ENCODE measurements at places on chromosomes 2 and 18.

DNA sequence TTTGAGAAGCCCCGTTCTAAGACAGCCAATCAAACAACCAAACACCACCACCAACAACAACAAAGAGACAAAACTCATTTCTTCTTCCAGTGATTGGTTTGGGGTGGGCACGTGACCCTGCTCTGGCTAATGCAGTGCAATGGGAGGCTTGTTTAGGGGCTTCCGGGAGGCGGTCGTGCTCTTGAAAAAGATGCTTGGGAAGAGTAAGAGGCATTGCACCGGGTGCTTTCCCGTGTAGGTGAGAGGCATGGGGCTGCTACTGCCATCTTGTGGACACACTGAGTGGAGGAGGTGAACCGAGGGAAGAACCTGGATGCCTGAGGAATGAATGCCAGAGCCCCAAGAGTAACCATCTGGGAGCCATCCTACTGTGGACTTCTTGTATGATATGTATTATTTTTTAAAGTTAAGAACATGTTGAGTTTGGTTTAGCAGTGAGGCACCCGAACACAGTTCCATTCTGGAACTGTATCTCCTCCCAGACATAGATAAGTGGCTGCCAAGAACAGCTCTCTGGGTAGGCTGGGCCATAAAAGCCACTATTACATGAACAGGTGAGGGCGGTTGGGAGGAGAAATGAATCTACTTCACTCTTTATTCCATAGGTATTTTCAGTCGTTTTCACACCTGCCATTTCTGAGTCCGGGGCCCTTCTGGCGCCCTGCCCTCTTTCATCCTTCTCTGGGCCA lies 19.1 kb upstream of the ARHGAP25 start:
- DNase-seq: peak; percentile 21

- no peak for DNase-seq
These were observed 5.6 kb upstream of the OTOF start for GRCh38 chr2:26483516-26483915.

GRCh38 chr18:38664929-38665328 lies 1099.3 kb upstream of the CELF4 start:
- no peak for DNase-seq

GRCh38 chr2:96213379-96213778 lies 4.8 kb upstream of the STARD7 start:
- DNase-seq: no peak

DNA sequence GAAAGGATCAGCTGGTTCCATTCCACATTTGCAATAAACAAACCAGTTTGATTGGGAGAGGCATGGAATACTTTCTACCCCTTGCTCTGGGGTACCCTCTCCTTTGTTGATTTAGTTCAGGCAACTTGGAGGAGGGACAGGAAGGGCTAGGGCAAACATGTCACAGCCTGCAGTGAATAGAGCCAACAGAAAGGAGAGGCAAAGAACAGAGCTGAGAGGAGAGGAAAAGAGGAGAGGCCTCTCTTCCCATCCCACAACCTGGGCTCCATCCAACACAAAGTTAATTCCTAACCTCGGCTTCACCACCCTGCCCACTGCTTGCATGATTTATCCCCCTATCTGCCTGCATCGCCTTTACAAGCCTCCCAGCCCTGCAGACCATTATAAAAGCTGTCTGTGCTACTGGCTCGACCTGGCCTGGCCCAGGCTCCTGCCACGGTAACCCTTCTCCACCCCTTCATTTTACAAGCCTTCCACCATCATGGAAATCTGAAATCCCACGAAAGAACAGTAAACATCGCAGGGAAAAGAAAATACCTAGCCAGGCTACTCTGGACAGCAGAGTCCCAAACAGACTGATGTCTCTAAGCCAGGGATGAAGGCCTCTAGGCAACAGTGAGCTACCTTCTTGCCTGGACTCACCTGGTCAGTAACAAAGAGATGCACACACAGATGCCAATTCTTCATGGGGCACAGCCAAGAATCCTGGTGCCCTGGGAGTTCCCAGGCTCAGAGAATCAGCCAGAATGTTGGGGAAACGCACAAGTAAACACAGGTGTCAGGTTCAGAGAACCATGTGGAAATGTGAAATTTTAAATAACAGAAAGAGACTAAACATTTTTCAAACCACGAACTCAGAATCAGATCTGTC lies 43.6 kb downstream of the NHEJ1 start:
- no peak for DNase-seq

DNA sequence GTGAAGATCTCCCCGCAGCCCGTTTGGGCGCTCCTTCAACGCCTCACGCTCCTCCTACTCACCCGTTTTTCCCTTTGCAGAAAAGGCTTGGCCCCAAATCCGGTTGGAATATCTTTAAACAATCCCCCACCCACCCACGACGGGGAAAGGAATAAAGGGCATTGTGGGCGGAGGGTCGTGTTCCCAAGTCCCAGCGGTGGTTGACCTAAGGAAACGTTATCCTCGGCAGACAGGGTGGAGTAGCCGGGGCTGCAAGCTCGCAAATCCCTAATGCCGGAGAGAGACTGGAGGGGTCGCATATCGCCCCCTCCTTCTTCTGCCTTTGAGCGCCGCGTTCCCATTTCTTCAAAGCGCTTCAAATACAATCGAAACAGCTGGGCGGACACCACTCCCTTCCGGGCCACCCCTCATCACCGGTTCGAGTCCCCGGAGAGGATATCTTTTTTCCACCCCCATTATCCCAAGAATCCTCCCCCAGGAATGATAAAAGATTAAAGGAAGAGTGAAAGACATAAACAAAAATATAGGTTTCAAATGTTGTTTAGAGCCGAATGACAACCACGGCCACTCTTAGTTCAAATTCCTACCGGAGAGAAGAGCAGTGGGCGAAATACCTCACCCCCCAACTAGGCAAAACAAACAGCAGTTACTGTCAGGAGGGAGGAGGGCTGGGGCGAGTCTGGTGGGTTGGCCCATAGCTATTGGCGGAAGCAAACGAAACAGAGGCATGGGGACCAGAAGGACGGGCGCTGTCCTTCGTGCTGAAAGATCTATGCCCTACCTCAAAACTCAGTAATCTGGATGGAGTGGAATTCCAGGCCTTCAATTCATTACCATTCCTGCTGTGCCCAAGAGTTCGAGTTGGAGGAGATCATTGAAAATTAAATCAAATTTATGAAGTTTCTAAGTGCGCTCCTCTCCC lies 2.8 kb upstream of the GAD1 start:
- DNase-seq: no peak

- DNase-seq: peak; percentile 78
These were observed 32.9 kb downstream of the CENPO start for GRCh38 chr2:24825883-24826772.

- DNase-seq: no peak
These were observed 17.6 kb downstream of the TBC1D8 start for GRCh38 chr2:101133492-101134100.

Measured in T-helper 2 cell (primary cell).